ENCODE measurements at places on chromosomes 16 and 17.

GRCh38 chr16:48444574-48444973 lies 59.4 kb upstream of the SIAH1 start:
- no peak for DNase-seq

DNA sequence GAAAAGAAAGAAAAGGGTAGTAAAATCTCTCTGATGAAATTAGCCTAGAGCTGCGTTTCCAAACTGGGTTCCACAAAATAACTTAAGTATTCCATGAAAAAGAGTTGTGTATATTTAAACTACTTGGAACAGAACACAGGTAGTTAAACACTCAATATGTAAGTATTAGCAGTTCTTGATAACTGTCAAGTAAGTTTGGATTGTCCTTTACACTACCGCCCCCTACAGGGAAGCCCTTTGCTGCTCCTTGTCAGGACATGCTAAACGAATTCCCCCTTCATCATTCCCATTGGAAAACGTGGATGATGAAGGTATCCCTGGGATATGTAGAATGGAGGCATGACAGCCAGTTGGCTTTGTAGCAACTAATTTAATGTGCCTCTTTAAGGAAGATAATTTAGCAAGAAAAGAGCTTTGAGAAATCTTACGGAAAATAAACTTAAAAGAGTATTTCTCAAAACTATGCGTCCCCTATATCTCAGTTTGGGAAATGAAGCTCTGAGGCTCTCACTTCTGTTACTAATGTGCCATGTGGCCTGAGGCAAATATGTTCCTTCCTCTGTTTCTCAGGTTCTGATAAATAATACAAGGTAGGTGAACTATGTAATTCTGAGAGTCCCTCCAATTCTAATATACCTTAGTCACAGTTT lies 18.8 kb downstream of the NCBP3 start:
- no peak for DNase-seq

DNA sequence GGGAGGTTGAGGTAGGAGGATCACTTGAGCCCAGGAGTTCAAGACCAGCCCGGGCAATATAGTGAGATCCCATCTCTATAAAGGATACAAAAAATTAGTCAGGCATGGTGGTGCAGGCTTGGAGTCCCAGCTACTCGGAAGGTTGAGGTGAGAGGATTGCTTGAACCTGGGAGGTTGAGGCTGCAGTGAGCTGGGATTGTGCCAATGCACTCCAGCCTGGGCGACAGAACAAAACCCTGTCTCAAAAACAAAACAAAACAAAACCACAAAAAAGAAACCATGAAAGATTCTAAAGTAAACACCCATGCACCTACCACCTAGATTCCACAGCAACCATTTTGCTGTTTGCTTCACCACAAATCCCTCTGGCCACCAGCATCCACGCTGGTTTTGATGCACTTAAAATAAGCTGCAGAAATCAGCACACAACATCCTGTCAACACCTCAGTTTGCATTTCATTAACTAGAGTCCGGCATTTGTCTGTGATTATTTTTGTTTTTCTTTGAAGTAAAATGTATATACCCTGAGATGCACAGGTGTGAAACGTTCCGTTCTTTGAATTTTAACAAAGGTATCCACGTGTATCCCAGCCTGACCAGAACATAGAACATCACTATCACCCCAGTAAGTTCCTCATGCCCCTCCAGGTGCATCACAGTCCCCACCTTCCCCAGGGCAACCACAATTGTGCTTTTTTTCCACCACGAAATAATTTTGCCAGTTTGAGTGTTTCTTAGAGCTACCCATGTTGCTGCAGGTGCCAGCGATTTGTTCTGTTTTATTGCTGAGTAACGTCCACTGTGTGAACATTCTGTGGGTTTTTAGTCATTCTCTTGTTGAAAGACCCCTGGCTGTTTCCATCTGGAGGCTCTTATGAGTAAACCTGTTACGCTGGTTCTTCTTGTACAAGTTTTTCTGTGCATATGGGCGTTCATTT lies 191.5 kb downstream of the SEC14L1 start:
- DNase-seq = no peak

DNA sequence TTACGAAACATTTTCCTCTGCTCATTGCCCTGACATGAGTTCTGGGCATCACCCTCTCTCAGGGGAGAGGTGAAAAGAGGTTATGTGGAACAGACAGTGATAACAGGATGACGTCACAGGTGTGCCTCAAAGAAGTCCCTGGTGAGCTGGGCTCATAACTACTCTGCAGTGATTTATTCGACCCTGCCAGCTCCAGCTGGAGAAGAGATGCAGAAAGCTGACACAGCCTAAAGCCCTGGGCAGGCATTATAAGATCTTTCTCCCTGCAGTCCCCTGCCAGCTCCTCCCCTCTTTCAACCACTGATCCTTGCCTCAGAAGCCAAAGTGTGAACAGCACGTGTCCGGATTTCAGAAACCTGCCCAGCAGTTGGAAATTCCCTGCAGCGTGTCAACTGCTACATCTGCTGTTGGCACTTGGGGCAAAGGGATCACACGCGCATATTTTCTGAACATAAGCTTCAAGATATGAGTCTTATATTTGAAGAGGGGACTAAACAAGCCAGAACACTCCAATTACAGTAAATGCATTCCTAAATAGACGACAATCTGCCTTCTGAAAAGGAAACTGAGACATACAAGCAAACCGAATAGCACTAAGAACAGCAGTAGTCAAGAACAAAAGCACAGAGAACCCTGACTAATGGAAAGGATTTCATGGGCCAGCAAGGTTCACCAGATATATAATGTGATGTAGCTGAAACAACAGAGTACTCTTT lies 80.5 kb downstream of the SMG6 start:
- DNase-seq = no peak

DNA sequence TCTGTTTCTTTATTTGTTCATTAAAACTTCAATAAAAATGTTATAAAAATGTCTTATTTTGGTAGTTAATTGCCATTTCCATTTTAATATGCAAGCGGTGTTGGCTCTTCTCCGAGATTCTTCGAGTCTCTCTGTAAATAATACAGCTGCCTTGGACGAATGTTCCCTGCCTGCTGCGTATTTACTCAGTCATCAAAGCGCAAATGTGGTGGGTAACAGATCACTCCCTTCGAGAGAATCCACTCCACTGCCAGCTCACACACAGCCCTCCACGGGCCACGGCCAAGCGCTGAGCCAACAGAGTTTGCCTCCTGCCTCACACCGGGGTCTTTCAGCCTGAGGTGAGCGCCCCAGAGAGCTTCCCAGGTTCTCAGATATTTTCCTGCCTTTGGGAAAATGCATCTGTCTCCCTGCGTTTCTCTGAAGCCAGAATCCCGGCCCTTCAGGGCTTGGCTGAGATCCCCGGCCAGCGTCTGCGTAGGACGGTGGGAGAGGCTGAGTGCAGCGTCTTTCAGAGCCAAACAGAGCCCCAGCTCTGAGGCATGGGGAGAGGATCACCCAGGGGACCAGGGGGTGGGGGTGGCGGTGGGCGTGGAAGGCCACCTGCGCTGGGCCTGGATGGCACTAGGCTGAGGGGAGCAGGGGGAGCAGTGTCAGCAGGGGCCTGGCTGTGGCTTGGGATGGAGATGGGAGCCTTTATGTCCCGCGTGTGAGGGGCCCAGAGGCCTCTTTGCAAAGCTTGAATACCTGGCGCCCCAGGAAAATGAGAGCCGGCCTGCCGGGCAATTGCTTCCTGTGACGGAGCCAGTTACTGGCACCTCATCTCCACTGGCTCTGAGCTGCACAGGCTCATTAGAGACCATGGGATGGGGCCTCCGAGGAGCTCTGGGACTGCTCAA lies 248.7 kb downstream of the RBFOX3 start:
- no peak for DNase-seq

DNA sequence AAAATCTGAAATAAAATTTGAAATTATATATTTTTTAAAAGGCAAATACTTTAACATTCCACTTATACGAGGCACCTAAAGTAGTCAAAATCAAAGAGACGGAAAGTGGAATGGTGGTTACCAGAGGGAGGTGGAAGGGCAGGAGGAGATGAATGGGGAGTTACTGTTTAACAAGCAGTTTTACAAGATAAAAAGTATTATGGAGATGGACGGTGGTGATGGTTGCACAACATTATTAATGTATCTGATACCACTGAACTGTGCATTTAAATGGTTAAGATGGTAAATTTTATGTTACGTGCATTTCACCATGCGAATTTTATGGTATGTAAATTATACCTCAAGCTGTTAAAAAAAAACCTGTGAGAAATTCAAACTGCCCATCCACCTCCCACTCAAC lies 5.4 kb downstream of the CMC2 start:
- DNase-seq = no peak

DNA sequence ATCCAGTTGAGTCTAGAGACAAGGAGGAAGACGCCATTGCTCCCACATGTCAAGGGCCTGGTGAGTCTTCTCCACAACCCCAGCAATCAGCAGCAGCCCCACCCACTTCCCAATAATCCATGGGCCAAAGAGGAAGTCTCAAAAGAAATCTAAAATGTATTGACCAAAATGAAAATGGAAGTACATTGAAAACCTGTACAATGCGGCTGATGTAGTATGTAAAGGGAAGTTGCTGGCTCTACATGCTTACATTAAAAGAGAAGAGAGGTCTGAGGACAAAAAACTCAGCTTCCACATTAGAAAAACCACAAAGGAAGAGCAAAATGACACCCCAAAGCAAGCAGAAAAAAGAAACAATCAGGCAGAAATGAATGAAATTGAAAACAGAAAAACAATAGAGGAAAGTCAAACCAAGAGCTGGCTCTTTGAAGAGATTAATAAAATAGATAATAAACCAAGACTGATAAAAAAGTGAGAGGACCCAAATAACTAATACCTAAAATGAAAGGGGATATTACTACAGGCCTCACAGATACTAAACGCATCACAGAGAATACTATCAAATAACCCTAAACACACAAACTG lies 100.6 kb upstream of the METRNL start:
- peak; percentile 9 for DNase-seq

- DNase-seq = no peak
Measured at GRCh38 chr17:1563786-1564613, 1.4 kb upstream of the PITPNA start.

- DNase-seq = no peak
Measured at GRCh38 chr17:57551321-57552079, 193.6 kb downstream of the CCDC182 start.

GRCh38 chr17:50173335-50173941 lies 7.6 kb downstream of the SGCA start:
- no peak for DNase-seq

- DNase-seq = no peak
Measured at GRCh38 chr16:19299565-19299964, 14.0 kb downstream of the CLEC19A start.

GRCh38 chr17:17778308-17779014 lies 58.3 kb downstream of the SREBF1 start:
- no peak for DNase-seq

- no peak for DNase-seq
Measured at GRCh38 chr16:74926805-74927204, 58.1 kb downstream of the WDR59 start.

- no peak for DNase-seq
Measured at GRCh38 chr17:31446195-31446967, 54.9 kb downstream of the RAB11FIP4 start.

DNA sequence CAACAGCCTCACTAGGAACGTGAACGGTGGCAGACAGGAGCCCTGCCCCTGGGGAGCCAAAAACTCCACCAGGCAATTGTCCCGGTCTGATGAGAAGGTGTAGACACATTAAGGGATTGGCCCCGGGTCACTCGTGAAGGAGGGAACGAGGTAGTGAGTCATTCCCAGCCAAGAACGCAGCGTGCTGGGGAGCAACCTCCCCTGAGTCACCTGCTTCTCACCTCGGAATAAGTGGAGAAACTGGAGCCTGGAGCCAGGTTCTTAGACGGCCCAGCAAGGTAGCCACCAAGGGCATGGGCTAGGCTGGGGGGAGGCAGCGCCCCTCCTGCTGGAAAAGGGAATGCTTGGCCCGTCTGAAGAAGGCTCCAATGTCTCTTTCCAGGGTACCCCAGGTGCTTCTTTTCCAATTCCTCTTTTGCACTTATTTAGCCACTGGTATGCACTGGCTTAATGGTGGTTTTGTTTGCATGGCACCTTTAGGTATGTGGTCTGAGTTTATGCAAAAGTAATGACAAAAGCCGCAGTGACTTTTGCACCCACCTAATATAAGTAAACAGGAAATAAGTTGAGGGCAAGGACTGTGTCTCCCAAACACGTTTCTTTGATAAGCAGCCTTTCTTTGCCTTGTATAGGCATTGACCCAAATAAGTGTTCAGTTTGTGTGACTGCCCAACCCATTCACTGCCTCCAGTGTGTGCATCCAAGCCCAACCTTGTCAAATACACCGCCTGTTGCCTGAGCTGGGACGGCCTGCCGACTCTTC lies 1.8 kb upstream of the HELZ start:
- DNase-seq = no peak

DNA sequence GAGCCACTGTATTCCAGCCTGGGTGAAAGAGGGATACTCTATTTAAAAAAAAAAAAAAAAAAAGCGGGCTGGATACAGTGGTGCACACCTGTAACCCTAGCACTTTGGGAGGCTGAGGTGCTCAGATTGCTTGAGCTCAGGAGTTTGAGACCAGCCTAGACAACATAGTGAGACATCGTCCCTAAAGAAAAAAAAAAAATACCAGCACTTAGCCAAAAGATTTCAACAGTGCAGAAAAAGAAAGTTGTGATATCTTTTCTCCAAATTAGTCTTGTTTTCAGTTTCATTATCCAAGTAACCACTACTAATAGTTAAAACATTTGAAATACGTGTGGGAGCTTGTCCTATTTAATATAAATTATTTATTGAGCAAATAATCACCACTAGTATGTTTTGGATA lies 48.7 kb downstream of the TENT4B start:
- no peak for DNase-seq

GRCh38 chr17:46273541-46274236 lies 21.2 kb upstream of the LRRC37A start:
- no peak for DNase-seq

GRCh38 chr16:31331141-31331764 lies 23.7 kb upstream of the ITGAX start:
- DNase-seq = no peak

DNA sequence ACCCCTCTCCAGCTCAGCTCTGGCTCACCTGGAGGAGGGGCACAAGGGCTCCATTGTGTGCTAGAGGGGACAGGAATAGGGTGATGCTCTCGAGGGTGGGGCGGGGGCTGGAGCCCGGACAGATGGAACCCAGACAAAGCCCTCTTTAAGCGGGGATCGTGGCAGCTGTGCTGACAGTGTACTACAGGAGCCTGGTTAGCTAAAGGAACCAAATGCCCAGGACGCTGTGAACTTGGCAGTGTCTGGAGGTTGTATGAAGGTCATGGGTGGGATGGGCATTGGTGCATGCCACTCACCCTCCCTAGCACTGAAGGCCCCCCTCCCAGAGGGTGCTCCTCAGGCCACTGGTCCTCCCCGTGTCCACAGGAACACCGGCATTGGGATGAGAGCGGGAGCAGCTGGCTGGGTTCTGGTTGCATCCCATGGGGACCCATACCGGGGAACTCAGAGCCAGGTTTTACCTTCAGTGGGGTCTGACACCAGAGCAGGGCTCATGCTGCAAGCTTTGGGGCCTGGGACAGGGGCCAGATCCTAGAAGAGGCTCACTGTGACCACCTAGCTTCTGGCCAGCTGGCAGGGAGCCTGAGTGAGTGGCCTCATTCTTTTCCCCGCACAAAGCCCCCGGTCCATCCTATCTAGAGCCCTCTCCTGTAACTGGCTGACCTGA lies 11.9 kb downstream of the KIF19 start:
- DNase-seq = no peak

- peak; percentile 96 for DNase-seq
Measured at GRCh38 chr16:28491970-28492474, at the start of gene CLN3. Gene CLN3, minus strand, starts transcription at chr16:28492074. Its CDS starts 315 bp downstream, at chr16:28491759.

- DNase-seq = no peak
Measured at GRCh38 chr17:2197271-2197670, 106.3 kb downstream of the SMG6 start.

GRCh38 chr16:31478956-31479355 lies 4.0 kb upstream of the SLC5A2 start:
- no peak for DNase-seq
